T-cell (primary cell): ENCODE measurements at places on chromosomes 12 and 14. TPM values are rescaled to one million over a fixed set of nuclear protein-coding genes. Genes with fewer than 3 reads are reported as not detected.

GRCh38 chr12:709455-710020 is 42.8 kb upstream of the WNK1 start:
- H3K36me3 ChIP-seq = no peaks in the 10 kb centered on the region
- no peak for DNase-seq
- H3K4me1 ChIP-seq = no peaks in the 10 kb centered on the region
- no peak overlapping the region for H3K27ac ChIP-seq
- H3K4me3 ChIP-seq = no peak overlapping the region

DNA sequence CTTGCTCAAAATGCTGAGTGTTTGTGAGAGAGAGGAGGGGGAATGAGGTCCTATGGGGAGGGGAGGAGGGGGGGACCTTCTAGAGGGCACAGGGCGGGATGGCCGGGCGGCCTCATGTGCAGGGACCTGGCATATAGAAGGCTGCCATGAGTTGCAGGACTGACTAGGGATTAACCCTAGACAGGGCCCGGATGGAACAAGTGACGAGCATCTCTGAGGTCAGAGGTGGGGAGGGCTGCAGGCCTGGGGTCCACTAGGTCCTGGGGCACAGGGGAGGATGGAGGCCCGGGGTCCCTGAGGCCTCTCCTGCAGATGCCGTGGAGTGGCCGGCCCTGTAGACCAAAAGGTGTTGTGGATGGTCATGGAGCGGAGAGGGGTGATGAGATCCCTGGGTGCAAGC is 104.0 kb upstream of the EIF5 start:
- no peak for DNase-seq
- no peak overlapping the region for H3K27ac ChIP-seq
- H3K4me1 ChIP-seq = no peaks in the 10 kb centered on the region
- no peak overlapping the region for H3K4me3 ChIP-seq

DNA sequence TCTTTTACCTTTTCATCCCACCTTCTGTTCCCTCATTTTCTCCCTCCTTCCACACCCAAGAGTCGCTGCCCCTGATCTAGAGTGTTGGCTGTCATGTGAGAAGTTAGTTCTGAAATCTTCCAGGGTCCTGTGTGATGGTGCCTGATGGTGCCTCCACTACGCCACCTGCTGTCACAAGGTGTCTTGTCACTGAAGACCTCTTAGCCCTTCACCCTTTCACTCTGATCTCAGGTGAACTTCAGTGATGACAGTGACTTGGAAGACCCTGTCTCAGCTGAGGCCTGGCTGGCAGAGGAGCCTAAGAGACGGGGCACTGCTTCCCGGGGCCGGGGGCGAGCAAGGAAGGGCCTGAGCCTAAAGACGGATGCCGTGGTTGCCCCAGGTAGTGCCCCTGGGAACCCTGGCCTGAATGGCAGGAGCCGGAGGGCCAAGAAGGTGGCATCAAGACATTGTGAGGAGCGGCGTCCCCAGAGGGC is 7.6 kb upstream of the PFDN5 start:
- H3K36me3 ChIP-seq = no peaks in the 10 kb centered on the region
- H3K27me3 ChIP-seq = no peaks in the 10 kb centered on the region
- H3K4me3 ChIP-seq = no peak overlapping the region
- H3K4me1 ChIP-seq = no peaks in the 10 kb centered on the region

- no peaks in the 10 kb centered on the region for H3K36me3 ChIP-seq
- no peak for DNase-seq
- no peak overlapping the region for H3K4me3 ChIP-seq
- no peaks in the 10 kb centered on the region for H3K4me1 ChIP-seq
- H3K27ac ChIP-seq = no peak overlapping the region
These were observed 39.3 kb downstream of the TSPAN19 start for GRCh38 chr12:84996759-84997158.

GRCh38 chr12:52215587-52216031 is 17.4 kb upstream of the KRT7 start:
- H3K36me3 ChIP-seq = no peaks in the 10 kb centered on the region
- no peak for DNase-seq
- no peaks in the 10 kb centered on the region for H3K4me1 ChIP-seq
- peaks cover 43% of the 10 kb centered on the region for H3K27me3 ChIP-seq
- no peak overlapping the region for H3K27ac ChIP-seq

DNA sequence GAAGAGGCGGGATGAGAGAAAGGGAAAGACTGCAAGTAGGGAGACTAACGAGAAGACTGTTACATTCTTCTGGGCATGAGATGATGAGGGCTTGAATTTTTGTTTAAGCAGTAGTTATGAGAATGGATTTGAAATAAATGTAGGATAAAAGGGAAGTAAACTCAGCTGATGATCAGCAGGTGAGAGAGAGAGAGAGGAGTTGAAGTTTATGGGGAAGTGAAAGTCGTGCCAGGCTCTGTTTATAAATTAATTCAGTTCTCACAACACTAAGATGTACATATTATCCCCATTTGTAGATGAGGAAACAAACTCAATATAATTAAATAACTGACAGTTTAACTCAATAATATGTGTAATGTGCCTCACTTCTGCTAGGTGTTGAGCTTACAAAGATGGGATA is 170.0 kb upstream of the RMST start:
- H3K36me3 ChIP-seq = no peaks in the 10 kb centered on the region
- H3K27me3 ChIP-seq = peaks cover 5% of the 10 kb centered on the region
- H3K27ac ChIP-seq = no peak overlapping the region
- no peak overlapping the region for H3K4me3 ChIP-seq

- H3K27me3 ChIP-seq = no peaks in the 10 kb centered on the region
- H3K36me3 ChIP-seq = peaks cover 16% of the 10 kb centered on the region
- no peak for DNase-seq
- no peaks in the 10 kb centered on the region for H3K4me1 ChIP-seq
- H3K4me3 ChIP-seq = no peak overlapping the region
- H3K27ac ChIP-seq = no peak overlapping the region
These were observed 8.2 kb downstream of the DTD2 start for GRCh38 chr14:31449136-31449535.

DNA sequence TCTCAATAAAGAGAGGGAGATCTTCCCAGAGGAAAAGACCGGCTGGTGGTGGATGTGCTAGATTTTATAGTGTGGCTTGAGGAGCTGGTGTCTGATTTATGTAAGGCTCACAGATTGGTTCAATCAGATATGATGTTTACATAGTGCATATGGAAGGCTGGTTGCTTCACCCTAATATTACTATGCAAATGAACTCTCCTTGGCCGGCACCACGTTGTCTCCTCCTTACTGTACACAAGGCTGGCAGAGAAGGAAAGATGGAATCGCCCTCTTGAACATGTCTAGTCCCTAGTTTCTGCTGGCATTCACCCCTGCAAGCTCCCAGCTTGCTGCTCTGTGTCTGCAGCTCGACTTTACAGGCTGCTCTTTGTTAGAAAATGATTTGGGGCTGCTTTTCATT is 8.9 kb downstream of the FAM186A start:
- no peak overlapping the region for H3K4me3 ChIP-seq
- DNase-seq = no peak
- H3K4me1 ChIP-seq = no peaks in the 10 kb centered on the region
- H3K27me3 ChIP-seq = no peaks in the 10 kb centered on the region

Gene PELI2
- 9.0 TPM for total RNA-seq

Gene SYNDIG1L
- total RNA-seq = not detected
